ENCODE measurements at places on chromosomes 4 and X. TPM values are rescaled to one million over a fixed set of nuclear protein-coding genes. Genes with fewer than 3 reads are reported as not detected.

The PLS3 gene
- 708 TPM for total RNA-seq

The FOXR2 gene
- not detected for total RNA-seq

The TMEM47 gene
- 287 TPM for total RNA-seq

GRCh38 chr4:7715271-7716009 lies 224.2 kb downstream of the AFAP1 start:
- H3K27ac ChIP-seq: no peak overlapping the region
- DNase-seq: no peak
- no peaks in the 10 kb centered on the region for H3K4me1 ChIP-seq
- no peak overlapping the region for H3K4me3 ChIP-seq
- no peaks in the 10 kb centered on the region for H3K36me3 ChIP-seq

- H3K4me1 ChIP-seq: peaks cover 1% of the 10 kb centered on the region
- H3K27me3 ChIP-seq: no peaks in the 10 kb centered on the region
- no peak for DNase-seq
- no peak overlapping the region for H3K4me3 ChIP-seq
Observed at GRCh38 chr4:85790582-85790981, 315.6 kb downstream of the ARHGAP24 start.

DNA sequence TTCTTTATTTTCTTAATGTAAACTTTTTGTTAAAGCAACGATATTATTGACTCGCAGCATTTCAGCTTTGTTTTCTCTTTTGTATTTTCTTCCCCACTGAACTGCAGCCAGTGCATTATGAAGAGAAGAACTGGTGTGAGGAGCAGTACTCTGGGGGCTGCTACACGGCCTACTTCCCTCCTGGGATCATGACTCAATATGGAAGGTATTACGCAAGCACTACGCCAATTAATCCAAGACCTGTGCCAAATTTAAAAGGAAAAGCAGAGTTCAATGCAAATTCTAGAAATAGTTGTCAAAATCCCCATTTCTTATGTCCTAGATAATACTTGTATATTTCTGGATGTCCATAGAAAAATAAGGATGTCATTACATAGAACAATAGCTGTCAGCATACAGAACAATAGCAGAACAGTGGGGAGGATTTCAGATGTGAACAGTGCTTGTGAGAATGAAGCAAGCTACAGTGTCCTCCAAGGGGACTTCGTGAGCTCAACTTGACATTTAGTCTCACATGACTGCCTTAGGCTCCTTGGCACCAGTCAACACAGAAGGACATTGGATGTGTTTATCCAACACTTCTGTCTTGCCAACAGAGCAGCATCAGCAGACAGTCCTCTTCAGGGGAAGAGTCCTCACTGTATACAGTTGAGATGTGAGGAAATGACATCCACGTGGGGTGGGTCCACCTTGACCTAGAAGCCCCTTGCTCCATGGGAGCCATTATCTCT lies 85.9 kb downstream of the MAOA start:
- H3K27ac ChIP-seq: no peak overlapping the region
- no peak overlapping the region for H3K4me3 ChIP-seq
- no peak for DNase-seq
- no peaks in the 10 kb centered on the region for H3K36me3 ChIP-seq

GRCh38 chr4:2886622-2887021 lies 43.0 kb downstream of the ADD1 start:
- DNase-seq: no peak
- H3K27ac ChIP-seq: no peak overlapping the region
- H3K4me1 ChIP-seq: no peaks in the 10 kb centered on the region
- no peaks in the 10 kb centered on the region for H3K27me3 ChIP-seq
- H3K4me3 ChIP-seq: no peak overlapping the region
- H3K36me3 ChIP-seq: peaks cover 10% of the 10 kb centered on the region

- H3K4me1 ChIP-seq: no peaks in the 10 kb centered on the region
- H3K36me3 ChIP-seq: no peaks in the 10 kb centered on the region
- no peak for DNase-seq
- H3K27ac ChIP-seq: no peak overlapping the region
- H3K4me3 ChIP-seq: no peak overlapping the region
Observed at GRCh38 chrX:64642482-64642881, 247.2 kb upstream of the MTMR8 start.

DNA sequence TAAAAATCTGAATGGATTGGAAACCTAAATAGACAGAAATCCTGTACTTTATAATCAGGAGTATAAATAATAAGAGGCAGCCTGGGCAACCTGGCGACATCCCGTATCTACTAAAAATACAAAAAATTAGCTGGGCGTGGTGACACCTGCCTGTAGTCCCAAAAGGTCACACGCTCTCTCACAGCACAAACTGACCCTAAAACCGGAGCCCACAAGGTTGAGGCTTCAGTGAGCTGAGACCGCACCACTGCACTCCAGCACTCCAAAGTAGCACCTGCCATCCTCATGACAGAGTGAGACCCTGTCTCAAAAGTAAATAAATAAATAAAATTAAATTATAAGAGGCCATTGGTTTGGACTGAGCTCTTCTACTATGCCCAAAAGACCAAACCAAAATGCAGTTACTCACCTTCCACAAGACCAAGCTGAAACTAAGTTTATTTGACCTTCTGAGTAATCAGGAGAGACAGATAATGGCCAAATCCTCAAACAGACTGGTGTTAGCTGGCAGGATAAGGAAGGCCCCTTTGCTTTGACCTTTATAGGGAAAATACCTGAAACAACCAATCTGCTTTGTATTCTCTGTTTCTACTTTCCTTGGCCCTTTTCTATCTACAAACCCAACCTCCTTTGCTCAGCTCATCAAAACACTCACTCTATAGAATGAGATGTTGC lies 3.2 kb upstream of the GRSF1 start:
- no peaks in the 10 kb centered on the region for H3K27me3 ChIP-seq
- no peak for DNase-seq
- no peaks in the 10 kb centered on the region for H3K4me1 ChIP-seq
- H3K36me3 ChIP-seq: no peaks in the 10 kb centered on the region
- H3K4me3 ChIP-seq: no peak overlapping the region

DNA sequence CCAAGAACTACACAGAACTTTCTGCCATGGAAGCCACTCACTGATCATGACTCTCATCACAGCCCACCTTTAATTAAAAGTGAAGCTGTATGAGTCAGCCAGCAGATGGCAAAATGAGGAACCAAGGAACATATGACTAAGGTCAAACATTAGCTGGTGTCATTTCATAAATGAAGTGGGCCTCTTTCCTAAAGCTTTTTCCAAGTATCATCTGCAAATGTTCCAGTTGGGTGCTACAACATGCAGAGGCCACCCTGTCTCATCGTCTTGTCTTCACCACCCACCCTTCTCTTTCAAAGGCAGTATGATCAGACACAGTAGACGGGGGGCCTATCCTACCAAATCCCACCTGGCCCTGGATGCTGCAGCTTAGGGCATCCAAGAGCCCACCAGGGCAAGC lies 9.2 kb upstream of the EOLA1 start:
- H3K4me3 ChIP-seq: no peak overlapping the region
- no peak for DNase-seq
- H3K4me1 ChIP-seq: no peaks in the 10 kb centered on the region
- no peaks in the 10 kb centered on the region for H3K36me3 ChIP-seq
- no peak overlapping the region for H3K27ac ChIP-seq

- H3K4me3 ChIP-seq: no peak overlapping the region
- H3K4me1 ChIP-seq: no peaks in the 10 kb centered on the region
- no peaks in the 10 kb centered on the region for H3K27me3 ChIP-seq
- no peak overlapping the region for H3K27ac ChIP-seq
Observed at GRCh38 chrX:98422536-98422935, 1538.8 kb downstream of the RPA4 start.

DNA sequence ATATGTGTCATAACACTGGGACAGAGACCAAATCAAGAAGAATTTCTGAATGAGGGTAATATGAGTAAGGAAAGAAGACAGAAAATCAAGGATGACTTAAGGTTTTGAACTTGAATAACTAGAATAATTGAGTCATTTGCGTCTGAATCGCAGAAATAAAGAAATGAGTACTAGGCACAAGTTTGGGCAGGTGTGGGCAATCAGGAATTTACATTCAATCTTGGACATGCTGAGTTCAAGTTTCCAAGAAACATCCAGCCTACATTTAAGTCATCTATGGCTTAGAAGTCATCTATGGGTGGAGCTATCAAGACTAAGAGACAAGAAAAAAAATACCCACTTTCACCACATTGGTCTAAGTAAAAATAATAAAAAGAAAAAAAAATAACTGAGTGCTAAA lies 30.4 kb upstream of the WDR44 start:
- H3K27ac ChIP-seq: no peak overlapping the region
- H3K4me3 ChIP-seq: no peak overlapping the region
- H3K27me3 ChIP-seq: no peaks in the 10 kb centered on the region
- no peak for DNase-seq
- H3K4me1 ChIP-seq: no peaks in the 10 kb centered on the region

DNA sequence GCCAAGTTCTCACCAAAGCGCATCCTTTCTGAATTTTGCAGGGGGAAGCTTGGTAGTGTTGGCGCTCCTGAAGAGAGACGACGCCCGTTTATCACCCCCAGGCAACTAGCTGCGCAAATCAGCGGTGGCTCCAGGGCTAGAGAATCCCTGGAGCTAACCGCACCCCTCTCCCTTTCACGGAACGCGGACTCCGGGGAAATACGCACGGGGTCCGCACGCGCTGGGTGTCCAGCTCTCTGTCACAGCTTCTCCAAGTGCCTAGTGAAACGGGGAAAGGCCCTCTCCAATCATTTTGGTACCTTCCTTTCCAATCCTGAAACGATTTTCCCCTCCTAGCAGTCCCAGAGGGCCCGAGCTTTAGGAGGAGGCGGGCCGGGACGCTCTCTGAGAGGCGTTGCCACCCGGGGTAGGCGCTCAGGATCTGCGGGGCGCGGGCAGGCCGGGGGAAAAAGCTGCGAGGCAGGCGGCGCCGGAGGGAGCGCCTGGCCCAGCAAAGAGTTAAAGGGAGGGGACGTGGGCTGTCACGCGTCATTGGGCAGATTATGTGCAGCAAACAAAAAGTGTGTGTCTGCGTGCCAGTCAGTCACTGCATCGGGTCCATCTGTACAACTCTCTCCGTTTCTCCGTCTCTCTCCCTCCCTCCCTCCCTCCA lies at the start of gene PRDM8:
TSS of gene PRDM8 (plus strand) at position 582 of the 652 bp plus-strand sequence. CDS start 2,578 bp downstream, outside the sequence.
- DNase-seq: no peak
- no peaks in the 10 kb centered on the region for H3K36me3 ChIP-seq
- no peaks in the 10 kb centered on the region for H3K4me1 ChIP-seq
- H3K27ac ChIP-seq: no peak within 1 kb of the TSS
- no peak within 1 kb of the TSS for H3K4me3 ChIP-seq

GRCh38 chr4:153890761-153891160 lies 101.9 kb upstream of the SFRP2 start:
- no peak overlapping the region for H3K4me3 ChIP-seq
- H3K27me3 ChIP-seq: no peaks in the 10 kb centered on the region
- no peak overlapping the region for H3K27ac ChIP-seq
- no peaks in the 10 kb centered on the region for H3K36me3 ChIP-seq
- no peak for DNase-seq
- no peaks in the 10 kb centered on the region for H3K4me1 ChIP-seq

DNA sequence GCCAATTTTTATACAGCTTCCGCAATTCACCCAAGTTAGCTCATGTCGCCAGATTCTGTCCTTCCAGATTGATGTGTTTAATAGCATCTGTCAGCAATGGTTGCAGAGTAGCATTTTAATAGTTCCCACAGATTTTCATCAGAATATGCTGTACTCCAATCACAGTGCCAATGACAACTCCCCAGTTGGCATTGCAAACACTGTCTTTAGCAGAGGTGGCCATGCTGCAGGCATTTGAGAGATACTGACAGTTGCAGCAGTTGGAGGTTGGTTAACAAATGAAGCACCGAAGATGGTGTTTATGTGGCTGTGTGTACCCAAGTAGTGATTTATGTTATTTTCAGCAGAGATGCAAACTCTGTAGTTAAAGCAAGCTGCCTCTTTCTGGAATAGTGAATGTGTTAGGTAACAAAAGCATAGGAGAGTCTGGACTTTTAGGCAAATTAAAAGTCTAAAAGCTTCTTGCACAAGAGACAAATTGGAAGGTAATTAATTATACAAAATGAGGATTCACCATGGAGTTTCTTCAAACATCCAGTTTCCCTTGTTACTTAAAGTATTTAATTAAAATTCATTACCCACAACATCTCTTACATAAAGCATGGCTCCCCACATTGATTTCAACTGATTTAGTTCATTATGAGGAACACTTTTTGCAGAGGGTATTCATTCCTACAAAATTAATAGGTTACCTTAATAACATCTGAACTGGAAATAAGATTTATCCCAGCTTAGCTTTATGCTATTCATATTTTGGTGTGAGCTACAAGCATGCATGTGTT lies 65.2 kb downstream of the PARM1 start:
- H3K36me3 ChIP-seq: no peaks in the 10 kb centered on the region
- peaks cover 7% of the 10 kb centered on the region for H3K4me1 ChIP-seq
- DNase-seq: no peak
- H3K27me3 ChIP-seq: no peaks in the 10 kb centered on the region
- no peak overlapping the region for H3K4me3 ChIP-seq
- no peak overlapping the region for H3K27ac ChIP-seq

DNA sequence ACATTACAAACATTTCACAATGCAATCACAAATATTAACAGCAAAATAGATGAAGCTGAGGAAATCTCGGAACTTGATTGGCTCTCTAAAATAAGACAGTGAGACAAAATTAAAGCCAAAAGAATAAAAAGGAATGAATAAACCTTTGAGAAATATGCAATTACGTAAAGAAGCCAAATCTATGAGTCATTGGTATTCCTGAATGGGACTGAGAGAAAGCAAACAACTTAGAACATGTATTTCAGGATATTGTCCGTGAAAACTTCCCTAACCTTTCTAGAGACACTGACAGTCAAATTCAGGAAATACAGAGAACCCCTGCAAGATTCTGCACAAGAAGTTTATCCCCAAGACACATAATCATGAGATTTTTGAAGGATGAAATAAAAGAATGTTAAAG lies 48.4 kb upstream of the SPANXN2 start:
- H3K36me3 ChIP-seq: no peaks in the 10 kb centered on the region
- H3K4me3 ChIP-seq: no peak overlapping the region
- H3K4me1 ChIP-seq: no peaks in the 10 kb centered on the region
- DNase-seq: no peak
- no peak overlapping the region for H3K27ac ChIP-seq

GRCh38 chrX:78522601-78523000 lies 136.5 kb downstream of the RTL3 start:
- no peaks in the 10 kb centered on the region for H3K4me1 ChIP-seq
- no peak for DNase-seq

GRCh38 chr4:57157596-57158137 lies 47.5 kb upstream of the IGFBP7 start:
- H3K27ac ChIP-seq: no peak overlapping the region
- H3K4me3 ChIP-seq: no peak overlapping the region
- H3K27me3 ChIP-seq: no peaks in the 10 kb centered on the region
- DNase-seq: no peak

All from aorta (tissue), 5 donors.